ENCODE measurements at places on chromosomes 16 and 17.

DNA sequence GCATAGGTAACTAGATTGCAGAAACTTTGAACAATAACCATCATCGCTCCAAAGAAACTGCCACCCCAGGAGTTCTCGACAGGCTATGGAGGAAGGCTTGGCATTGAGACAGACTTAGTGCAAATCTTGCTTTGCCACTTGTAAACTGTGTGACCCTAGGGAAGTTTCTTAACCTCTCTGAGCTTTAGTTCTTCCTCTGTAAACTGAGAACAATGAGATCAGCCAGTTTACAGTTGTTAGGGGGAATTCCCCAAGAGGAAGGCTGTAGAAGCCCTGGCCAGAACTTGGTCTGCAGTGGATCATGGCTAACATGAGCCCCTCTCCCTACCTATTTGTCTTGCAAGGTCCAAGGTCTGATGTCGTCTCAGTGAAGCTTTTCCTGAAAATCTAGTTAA, 78.9 kb downstream of the NT5M start:
- no peak for DNase-seq

GRCh38 chr17:79261355-79262072, 186.9 kb downstream of the ENGASE start:
- no peak for DNase-seq

- no peak for DNase-seq
Observed at GRCh38 chr16:79089735-79090284, 510.7 kb downstream of the MAF start.

DNA sequence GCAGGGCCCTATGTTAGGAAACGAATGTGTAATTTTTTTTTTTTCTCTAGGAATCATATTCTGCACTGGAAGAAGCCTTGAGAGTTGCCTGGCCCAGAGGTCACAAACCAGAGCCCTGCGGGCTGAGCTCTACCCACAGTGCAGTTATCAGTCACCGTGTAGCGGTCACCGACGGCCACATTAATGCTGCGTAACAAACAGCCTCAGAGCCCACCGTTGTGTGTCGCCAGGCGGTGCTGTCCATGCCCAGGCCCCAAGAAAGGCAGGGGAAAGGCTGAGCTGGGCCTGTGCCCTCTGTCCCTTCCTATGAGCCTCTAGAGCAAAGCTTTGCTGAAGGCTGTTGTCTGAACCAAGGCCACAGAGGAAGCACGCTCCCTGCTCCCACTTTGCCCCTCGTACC, 4.5 kb upstream of the LMF1 start:
- DNase-seq = no peak

DNA sequence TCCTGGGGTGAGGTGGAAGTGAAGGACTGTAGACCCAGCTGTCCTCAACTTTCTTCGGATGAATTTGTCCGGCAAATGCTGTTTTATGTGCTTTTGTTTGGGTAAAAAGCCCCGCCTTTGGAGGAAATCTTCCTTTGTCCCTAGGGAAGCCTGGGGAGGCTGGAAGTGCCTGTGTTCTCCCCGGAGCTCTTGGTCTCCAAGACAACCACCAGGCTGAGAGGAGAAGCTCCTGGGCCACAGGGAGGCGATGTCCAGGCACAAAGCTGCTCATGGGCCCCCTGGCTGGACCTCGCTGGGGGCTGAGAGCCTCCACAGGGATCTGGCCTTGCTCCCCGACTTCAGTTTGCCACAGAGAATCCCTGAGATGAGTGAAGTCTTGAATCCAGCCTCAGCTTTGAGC, 293.1 kb upstream of the N4BP1 start:
- no peak for DNase-seq

- no peak for DNase-seq
Observed at GRCh38 chr17:34434052-34434451, 71.0 kb upstream of the CCL1 start.

GRCh38 chr17:74391771-74392170, 24.5 kb downstream of the GPR142 start:
- no peak for DNase-seq

GRCh38 chr16:5932906-5933305, 835.3 kb upstream of the EEF2KMT start:
- no peak for DNase-seq

DNA sequence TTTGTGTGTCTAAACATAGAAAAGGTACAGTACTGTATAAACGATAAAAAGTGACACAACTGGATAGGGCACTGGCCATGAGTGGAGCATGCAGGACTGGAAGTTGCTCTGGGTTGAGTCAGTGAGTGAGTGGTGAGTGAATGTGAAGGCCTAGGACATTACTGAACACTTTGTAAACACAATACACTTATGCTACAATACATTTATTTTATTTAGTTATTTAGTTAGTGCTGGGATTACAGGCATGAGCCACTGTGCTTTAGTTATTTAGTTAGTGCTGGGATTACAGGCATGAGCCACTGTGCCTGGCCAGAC, 4.6 kb downstream of the CFAP20 start:
- no peak for DNase-seq

- DNase-seq = no peak
Observed at GRCh38 chr17:50180620-50181019, 14.8 kb downstream of the SGCA start.

DNA sequence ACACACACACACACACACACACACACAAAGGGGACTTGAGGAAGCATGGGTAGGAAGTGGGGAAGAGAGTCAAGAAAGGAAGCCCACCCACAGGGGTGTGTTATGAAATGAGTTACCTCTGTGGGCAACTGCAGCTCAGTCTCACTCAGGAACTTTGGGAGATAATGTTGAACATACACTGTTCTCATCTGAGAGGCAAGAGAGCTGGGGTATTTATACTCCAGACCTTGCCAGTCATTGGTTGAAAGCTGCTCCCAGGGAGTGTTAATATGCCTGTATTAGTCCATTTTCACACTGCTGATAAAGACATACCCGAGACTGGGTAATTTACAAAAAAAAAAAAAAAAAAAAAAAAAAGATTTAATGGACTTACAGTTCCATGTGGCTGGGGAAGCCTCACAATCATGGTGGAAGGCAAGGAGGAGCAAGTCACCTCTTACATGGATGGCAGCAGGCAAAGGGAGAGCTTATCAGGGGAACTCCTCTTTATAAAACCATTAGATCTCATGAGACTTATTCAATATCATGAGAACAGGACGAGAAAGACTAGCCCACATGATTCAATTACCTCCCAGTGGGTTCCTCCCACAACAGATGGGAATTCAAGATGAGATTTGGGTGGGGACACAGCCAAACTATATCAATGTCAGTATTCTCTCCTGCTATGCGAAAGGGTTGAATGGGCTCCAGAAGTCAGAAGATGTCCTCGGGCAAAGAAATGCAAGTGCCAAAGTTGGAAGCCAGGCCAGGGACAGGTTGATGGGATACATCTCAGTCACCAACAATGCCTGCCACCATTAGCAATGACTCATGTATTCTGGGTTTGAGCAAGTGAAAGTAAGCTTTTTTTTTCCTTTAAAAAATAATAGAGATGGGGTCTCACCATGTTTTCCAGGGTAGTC, 270.5 kb downstream of the MRTFB start:
- no peak for DNase-seq
